ENCODE measurements at places on chromosomes 1 and 21.

DNA sequence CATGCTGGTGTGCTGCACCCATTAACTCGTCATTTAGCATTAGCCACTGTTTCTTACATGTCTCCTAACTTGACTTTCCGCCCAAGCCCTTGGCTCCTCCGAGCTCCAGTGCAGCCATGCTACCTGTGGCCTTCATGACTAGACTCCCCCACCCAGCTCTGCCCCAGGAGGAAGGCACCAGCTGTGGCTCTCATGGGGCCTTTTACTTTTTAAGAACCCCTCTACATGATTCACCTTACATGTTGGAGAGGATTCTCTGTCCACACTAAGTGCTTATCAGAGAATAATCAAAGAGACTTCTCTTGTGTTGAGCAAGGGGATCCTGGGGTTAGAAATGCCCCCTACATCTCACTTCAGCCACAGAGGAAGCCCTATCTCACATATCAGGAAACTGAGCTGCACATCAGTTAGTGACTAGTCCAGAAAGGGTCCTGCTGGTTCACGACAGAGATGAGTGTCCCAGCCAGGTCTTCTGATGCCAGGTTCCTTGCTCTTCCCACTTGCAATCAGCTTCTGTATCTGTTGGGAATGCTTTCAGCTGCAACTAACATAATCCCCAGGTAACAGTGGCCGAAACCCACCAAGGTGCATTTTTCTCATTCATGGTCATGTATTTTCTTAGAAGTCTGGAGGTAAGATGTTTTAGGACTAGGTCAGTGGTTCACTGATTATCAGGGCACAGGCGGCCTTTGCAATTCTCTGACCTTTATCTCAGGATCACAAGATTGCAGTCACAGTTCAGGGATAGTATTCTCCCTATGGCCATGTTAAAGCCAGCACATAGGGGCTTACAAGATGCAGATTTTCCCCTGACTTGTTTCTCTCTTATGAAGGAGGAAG is 45.9 kb downstream of the KLHDC7A start:
- H3K27ac ChIP-seq, result no peak overlapping the region
- no peak overlapping the region for H3K4me3 ChIP-seq
- no peaks in the 10 kb centered on the region for H3K4me1 ChIP-seq
- no peaks in the 10 kb centered on the region for H3K36me3 ChIP-seq
- DNase-seq, result no peak
- peaks cover 7% of the 10 kb centered on the region for H3K27me3 ChIP-seq

DNA sequence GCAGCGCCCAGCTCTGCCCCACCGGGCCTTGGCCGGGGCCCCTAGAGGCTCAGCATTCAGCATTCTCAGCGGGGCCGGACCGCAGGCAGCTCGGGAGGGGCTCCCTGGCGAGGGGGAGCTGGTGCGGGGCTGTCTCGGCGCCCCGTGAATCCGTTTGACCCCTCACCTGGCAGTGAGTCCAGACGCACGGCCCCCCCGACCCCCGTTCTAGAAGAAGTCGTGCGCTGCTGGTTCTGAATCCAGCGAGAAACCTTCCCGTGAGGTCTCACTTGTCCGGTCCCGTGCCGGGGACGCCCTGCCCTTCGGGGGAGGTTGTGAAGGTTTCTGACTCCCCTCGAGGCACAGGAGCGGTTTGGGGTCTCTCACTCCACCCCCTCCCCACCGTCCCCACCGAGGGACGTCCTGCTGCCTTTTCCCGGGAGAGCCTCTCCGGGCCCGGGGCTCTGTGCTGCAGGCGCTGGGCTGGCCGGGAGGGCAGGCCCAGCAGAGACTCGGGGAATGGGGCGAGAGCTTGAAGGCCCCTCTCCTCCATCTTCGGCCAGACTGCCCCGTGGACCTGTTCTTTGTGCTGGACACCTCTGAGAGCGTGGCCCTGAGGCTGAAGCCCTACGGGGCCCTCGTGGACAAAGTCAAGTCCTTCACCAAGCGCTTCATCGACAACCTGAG is 655 bp downstream of the COL6A1 start:
- DNase-seq, result peak; percentile 35
- H3K36me3 ChIP-seq, result no peaks in the 10 kb centered on the region
- H3K4me3 ChIP-seq, result peak overlapping the region; percentile 52
- H3K27ac ChIP-seq, result peak overlapping the region; percentile 41

- H3K4me3 ChIP-seq, result no peak overlapping the region
- no peak for DNase-seq
Measured at GRCh38 chr21:38774152-38774551, 31.6 kb upstream of the ETS2 start.

GRCh38 chr21:42225571-42226155 is 6.7 kb downstream of the ABCG1 start:
- no peak for DNase-seq
- H3K4me3 ChIP-seq, result no peak overlapping the region
- H3K4me1 ChIP-seq, result peaks cover 8% of the 10 kb centered on the region
- no peaks in the 10 kb centered on the region for H3K27me3 ChIP-seq

DNA sequence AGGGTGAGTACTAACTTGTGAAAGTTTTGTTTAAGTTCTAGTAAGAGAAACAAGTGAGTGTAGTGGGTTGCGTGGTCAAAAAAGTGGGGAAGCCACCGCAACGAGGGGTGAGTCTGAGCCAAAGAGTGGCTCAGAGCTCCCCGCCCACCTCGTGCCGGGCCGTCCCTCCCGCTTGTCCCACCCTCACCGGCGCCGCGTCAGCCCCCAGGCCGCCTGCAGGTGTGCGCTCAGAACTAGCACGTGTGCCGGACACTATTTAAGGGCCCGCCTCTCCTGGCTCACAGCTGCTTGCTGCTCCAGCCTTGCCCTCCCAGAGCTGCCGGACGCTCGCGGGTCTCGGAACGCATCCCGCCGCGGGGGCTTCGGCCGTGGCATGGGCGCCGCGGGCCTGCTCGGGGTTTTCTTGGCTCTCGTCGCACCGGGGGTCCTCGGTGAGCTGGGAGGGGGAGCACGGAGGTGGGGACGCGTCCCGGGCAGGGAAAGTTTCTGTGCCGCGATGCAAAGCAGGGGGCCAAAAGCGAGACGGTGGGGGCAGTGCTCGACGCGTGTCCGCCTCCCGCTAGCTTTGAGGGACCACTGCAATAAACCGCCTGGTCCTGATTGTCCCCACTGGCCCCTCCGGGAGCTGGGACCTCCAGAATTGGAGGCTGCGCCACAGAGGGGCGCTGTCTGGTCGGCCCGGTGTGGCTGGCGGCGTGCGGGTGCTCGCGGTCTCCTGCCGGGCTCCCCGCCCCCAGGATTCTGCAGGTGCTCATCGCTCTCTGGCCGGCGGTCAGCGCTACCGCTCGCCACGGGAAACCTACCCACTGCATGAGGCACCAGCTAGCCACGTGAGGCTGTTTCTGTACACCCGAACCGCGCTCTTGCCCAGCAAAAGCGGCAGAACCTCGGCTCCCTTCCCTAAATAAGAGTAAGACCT is at the start of gene CR2:
Gene CR2 (plus strand): TSS at position 283 of the 919 bp plus-strand sequence. CDS start 91 bp downstream, at position 374.
- H3K4me1 ChIP-seq, result peaks cover 15% of the 10 kb centered on the region

DNA sequence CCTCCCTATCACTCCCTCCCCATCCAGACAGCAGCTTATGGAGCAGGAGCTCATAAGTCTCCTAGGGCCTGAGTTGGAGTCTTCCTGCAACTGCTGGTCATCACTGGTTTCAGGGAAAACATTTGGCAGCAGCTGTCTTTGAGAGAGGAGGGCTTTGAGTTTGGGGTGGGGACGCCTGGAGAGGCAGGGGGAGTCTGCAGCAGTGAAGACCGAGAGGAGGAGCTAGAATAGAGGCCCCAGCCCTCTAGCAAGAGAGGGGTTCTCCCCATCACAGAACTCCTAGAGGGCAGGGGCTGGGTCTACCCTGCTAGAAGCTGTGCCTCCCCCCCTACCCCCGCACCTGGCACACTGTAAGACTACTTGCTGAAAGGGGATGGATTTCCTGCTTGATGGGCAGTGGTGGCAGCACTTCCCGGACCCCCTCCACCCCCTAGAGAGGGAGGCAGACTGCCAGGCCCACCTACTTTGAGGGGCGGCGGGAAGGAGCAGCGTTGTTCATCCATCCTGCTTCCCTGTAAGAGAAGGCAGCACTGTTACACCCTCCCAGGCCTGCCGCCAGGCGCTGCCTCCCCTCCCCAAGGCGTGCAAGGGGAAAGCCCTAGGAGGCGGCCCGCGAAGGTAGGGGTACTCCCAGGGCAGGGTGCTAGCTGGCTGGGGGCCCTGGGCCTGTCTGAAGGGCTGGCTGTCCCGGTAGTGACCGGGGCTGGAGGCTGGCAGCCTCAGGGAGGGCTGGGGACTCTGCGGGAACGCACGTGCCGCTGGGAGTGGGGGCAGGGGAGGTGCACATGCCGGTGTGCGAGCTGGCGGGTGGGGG is 50.4 kb downstream of the RAP1GAP start:
- peaks cover 5% of the 10 kb centered on the region for H3K27me3 ChIP-seq
- no peak overlapping the region for H3K27ac ChIP-seq
- no peak overlapping the region for H3K4me3 ChIP-seq
- H3K4me1 ChIP-seq, result peaks cover 8% of the 10 kb centered on the region

- no peak overlapping the region for H3K4me3 ChIP-seq
- DNase-seq, result no peak
- no peak overlapping the region for H3K27ac ChIP-seq
- H3K36me3 ChIP-seq, result no peaks in the 10 kb centered on the region
- peaks cover 3% of the 10 kb centered on the region for H3K4me1 ChIP-seq
Measured at GRCh38 chr1:192580351-192580962, 4.9 kb downstream of the RGS1 start.

GRCh38 chr1:221845650-221846371 is 103.9 kb upstream of the DUSP10 start:
- no peak overlapping the region for H3K4me3 ChIP-seq
- no peaks in the 10 kb centered on the region for H3K36me3 ChIP-seq
- H3K4me1 ChIP-seq, result no peaks in the 10 kb centered on the region

- no peak for DNase-seq
- no peak overlapping the region for H3K27ac ChIP-seq
- no peaks in the 10 kb centered on the region for H3K4me1 ChIP-seq
- H3K36me3 ChIP-seq, result no peaks in the 10 kb centered on the region
Measured at GRCh38 chr1:5769760-5770159, 222.5 kb downstream of the NPHP4 start.

DNA sequence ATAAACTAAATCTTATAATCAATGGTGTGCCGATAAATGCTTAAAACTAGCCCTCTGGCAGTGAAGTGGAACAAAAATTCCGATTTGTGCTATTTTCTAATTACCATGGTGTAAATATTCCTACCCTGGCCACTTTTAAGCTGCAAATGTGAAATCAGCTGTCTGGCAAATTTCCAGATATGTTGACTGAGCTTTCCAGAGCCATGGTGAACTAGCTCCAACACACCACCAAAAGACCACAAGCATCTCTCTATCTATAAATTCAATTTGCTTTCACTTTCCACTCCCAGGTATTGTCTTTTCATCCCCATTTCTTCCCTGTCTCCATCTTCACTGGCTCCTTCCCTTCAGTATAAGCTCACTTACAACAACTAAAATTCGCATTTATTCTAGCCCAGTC is 152.3 kb upstream of the RGS18 start:
- H3K27me3 ChIP-seq, result no peaks in the 10 kb centered on the region
- H3K4me3 ChIP-seq, result no peak overlapping the region
- DNase-seq, result no peak
- H3K36me3 ChIP-seq, result no peaks in the 10 kb centered on the region

Measured in left lung (tissue), 14 donors.